ENCODE measurements at places on chromosomes 4 and X.

GRCh38 chr4:76278583-76278982 is 27.1 kb downstream of the FAM47E start:
- no peak for DNase-seq

GRCh38 chr4:153004081-153004850 is 68.1 kb downstream of the FHDC1 start:
- DNase-seq, result no peak

DNA sequence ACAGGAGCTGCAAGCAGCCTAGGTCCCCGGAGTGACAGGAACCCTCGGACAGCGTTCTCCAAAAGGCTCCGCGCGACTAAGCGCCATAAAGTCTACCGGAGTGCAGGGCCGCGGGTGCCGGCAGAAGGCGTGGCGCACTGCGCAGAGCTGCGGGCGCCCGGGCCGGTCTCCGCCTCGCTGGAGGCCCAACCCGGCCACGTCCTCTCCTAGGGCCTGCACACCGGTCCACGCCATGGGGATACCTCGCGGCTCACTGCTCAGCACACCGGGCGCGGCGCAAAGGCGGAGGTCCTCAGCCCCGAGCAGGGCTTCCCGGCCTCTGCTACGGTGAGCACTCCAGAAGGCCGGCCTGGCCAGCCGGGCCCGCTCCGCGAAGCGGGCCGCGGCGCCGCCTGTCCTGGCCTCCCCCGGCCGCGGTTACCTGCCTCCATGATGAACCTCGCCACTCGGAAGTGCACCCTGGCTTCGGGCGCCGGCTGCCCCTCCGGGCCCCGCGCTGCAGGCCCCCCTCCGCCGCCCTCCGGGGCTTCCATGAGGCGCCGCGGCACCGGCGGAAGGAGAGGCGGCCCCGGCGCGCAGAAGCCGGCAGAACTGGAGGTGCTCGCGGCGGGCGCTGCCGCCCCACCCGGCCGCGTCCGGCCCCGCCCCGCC is at the start of gene CCNQ:
Gene CCNQ (minus strand): TSS at position 599 of the 651 bp plus-strand sequence. CDS start 66 bp downstream, at position 533.
- no peak for DNase-seq

GRCh38 chrX:134933248-134933647 is 57.5 kb upstream of the SMIM10 start:
- DNase-seq, result no peak

DNA sequence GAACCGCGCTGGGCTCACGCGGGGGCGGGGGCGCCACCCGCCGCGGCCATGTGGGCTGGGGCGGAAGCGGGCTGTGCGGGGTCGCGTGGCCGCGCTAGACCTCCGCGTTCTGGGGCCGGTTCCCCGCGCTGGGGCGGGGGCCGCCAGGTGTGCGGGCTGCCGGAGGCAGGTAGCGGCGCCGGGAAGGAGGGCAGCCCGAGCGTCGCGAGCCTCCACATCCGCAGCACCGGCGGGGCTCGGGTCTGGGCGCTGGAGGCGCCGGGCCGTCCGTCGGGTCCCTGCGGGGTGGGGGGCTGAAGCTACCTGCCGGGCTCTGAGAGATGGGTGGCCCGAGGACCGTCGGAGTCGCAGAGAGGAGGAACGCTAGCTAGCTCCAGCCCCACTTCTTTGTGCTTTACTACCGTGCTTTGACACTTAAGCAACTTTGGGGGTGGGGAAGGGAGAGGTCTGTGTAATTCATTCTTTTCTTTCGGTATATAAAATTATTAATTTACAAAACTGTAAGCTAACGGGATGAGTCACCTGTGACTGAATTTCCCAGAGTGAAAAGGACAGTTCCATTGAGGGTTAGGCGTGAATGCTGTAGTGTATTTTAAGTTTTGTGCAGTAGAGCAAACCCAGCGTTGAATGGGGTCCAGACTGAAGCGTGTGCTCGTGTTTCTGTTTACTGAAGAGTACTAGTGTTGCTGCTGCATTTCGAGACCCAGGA is 689 bp downstream of the METAP1 start:
- DNase-seq, result no peak

GRCh38 chr4:151522866-151523519 is 114.0 kb downstream of the FHIP1A start:
- DNase-seq, result no peak

GRCh38 chr4:88720451-88721428 is 23.1 kb upstream of the NAP1L5 start:
- DNase-seq, result no peak

DNA sequence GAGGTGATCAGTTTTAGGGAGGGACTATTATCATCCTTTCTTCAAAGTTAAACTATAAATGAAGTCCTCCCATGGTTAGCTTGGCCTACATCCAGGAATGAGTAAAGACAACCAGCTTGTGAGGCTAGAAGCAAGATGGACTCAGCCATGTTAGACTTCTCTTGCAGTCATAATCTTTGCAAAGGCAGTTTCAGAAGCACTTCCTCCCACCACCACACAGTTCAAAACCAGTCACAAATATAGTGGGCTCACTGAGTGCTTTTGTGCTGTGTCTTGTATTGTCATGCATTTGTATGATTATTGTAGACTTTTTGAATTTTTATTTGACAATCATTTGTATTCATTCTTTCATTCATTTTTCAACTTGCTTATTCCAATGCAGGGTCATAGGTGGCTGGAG is 204.5 kb downstream of the ZNF674 start:
- no peak for DNase-seq

DNA sequence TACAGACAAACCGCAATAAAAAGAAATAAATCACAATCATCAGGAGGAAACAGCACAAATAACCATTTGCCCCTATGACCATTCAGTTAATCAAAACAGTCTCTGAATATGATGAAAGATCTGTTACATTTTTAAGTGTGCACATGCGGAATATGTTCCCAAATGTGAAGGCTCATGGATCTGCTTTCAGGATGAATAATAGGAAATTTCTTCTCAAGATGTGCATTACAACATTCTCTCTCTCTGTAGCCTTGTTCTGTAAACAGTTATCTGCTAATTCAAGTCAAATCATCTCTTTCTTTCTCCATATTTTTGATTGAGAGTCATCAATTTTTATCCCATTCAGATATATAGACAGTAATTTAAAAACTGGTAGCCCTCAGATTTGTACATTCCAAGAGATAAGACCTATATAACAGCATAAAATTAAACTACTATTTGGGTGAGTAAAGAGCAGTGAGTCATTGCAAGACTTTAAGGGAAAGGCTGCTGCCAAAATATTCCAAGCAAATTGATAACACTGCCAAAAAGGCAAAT is 433.9 kb upstream of the ATOH1 start:
- DNase-seq, result no peak

- no peak for DNase-seq
These were observed 63.8 kb downstream of the TBC1D19 start for GRCh38 chr4:26647523-26648224.

DNA sequence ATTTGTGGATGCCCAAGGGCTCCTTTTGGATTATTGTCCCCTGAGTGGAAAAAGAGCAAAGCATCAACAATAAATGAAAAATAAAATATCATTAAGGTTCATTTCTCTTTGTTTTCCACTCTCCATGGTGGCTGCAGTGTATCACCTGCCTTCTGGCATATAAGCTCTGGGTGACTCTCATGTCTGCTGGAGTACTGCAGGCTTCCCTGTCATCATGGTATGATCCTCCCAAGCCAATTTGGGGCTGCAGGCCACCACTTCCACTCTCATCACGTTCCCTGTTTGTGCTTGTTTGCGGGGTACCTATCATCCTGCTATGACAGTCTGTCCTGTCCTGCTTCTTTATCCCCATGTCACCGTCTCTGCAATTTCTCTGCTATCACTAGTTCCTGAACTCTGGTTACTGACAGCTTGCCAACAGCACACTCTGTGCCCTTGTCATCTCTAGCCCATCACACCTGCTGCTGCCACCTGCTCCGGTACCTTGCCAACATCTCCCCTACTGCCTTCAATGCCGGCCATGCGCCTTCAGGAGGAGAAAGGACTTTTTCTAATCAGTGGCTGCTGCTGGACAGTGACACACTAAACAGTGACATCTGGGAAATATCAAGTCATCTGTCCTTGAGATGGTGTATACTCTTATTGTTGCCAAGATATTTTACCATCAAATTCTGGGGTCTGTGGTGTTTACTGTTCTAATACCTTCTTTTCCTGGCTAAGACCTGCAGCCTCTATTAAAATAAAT is 23.0 kb upstream of the FGF5 start:
- DNase-seq, result no peak

DNA sequence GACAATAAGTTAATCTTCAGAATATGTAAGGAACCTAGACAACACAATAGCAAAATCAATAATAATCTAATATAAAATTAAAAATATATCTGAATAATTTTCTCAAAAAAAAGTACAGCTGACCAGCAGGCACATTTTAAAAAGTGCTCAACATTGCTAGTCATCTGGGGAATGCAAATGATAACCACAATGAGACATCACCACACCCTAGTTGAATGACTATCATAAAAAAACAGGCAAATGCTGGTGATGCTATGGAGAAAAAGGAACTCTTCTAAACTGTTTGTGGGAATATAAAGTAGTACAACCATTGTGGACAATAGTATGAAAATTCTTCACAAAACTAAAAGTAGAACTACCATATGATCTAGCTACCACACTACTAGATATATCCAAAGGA is 956.9 kb upstream of the NDST4 start:
- DNase-seq, result no peak

DNA sequence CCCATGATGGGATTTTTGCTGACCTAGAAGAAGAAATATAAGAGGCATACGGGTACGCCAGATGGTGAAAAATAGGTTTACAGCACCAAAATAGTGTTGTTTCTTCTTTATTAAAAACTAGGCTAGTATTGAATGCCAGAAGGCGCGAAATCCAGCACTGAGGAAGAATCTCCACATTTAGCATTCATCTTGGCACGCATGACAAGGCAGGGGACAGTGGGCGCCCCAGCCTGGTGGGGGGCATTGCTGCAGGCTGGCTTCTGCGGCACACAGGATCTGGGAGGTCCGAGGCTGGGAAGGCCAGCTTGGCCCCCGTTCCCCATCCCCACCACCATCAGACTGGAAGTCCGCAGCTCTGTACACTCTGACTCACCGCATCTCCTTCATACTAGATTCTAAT is 75.7 kb upstream of the DDX3X start:
- no peak for DNase-seq

GRCh38 chrX:118872102-118872566 is 48.5 kb downstream of the ZCCHC12 start:
- no peak for DNase-seq

DNA sequence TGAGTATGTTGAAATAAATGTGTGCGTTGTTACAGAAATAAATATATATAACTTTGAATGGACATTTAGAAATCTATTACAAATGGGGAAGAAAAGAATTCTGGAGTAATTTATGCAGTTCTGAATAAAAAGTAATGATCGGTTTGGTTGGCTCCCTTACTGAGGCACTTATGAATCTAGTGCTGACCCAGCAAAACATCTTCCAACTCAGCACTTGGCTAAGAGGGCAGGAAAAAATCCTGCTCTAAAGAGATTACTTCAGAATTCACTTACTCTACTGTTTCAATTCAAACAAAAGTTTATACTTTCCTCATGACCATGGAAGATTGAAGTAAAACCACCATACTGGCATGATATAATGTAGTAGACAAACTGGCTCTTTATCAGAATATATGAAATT is 123.9 kb upstream of the RXFP1 start:
- DNase-seq, result no peak

GRCh38 chr4:184792950-184793555 is 32.7 kb downstream of the ACSL1 start:
- no peak for DNase-seq

- DNase-seq, result no peak
These were observed 5.2 kb downstream of the TREX2 start for GRCh38 chrX:153440556-153441135.

DNA sequence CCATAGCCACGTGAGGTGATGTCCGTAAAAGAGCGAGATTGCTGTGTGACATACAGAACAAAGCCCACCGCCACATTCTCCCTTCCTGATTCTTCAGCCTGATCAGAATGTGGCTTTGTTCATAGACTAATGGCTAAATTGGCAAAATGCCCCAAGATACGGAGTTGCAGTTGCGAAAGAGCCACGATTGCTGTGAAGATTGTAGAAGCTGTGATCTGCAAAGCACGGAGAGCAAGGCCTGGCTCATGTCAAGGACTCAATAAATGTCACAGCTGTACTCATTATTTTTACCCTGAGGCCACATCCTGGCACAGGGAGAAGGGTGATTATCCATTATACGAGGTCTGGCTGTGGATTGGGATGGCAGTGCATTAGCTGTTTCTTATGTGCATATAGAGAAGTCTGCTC is 34.2 kb downstream of the ARSD start:
- no peak for DNase-seq

DNA sequence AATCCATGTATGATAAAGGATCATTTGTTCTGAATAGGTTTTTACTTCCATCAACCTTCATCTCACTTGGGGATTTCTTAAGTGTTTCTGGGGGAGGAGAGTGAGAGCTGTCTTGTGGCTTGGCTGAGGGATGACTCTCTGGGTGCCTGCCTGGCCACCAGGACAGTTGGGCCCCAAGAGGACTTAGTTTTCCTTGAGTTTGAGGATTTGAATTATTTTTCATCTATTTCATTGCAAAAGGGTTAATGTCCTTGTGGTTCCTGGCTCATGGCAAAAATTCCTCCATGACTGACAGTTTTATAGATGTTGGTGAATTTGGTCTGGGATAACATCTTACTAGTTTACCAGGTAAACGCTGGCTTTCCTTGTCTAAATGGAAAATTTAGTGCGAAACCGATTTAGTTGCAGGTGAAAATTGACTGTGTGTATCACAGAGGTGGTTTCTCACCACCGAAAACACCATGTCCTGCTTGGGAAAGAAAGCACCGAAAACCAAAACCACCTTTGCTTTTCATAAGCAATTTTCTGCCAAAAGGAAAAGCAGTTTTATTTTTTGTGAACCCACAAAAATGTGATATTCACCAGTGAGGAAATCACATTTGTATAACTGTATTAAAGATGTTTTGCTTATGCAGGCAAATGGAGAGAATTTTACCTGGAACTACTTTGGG is 331.3 kb upstream of the SFRP2 start:
- DNase-seq, result no peak

DNA sequence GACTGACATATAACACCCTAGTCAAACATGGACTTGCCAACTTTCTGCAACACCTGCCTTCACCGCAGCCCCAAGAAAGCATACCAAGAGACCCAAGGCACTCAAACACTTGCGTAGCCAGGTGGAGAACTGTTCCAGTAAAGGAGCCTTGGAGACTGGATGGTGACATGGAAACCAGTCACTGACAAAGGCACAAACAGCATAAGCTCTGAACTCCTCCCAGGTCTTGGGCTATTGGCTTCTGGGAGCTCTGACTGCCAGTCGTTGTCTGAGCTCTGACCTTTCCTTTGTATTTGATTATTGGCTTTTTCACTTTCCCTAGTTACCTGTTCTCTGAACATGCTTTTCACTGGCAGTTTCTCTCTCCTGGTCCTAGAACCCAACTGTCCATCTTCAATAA is 38.3 kb downstream of the ARAP2 start:
- no peak for DNase-seq

- DNase-seq, result no peak
These were observed 45.7 kb upstream of the SLC10A7 start for GRCh38 chr4:146567396-146567795.

GRCh38 chr4:117640836-117641235 is 393.4 kb upstream of the NDST3 start:
- DNase-seq, result no peak
